ENCODE measurements at places on chromosomes 11 and 22. TPM values are rescaled to one million over a fixed set of nuclear protein-coding genes. Genes with fewer than 3 reads are reported as not detected.

DNA sequence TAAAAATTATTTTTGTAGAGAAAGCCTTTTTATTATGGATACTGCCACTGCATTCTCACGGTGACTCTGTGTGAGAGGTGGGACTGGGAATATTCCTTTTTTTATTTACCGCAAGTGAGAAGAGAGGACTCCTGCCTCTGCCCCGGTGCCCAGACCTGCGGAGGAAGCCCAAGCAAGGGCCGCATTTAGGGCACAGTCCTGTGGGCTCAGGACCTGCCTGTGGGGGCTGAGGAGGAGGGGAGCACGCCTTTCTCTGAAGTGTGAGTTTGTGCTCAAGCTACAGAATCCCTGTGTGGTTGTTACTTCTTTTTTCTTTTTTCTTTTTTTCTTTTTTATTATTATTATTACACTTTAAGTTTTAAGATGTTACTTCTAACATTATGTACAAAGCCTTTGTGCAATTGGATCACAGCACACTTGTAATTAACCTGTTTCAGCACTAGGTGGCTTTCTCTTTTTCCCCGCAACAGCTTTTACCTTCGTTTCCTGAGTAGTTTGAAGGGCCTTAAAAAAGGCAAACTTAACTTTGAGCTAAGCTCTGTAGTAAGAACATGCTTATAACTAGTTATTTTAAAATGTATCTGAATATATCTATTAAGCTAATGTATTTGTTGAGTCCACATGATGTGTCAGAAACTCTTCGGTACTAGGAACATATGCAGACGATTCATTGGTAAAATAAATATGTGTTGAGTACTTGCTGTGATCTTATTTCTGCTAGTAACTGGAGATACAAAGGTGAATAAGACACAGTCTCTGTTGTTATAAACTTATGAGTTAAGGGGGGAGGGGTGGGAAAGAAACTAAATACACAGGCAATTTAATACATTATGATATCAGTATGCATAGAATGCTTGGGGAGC lies 18.3 kb downstream of the AMOTL1 start:
- DNase-seq, result no peak

DNA sequence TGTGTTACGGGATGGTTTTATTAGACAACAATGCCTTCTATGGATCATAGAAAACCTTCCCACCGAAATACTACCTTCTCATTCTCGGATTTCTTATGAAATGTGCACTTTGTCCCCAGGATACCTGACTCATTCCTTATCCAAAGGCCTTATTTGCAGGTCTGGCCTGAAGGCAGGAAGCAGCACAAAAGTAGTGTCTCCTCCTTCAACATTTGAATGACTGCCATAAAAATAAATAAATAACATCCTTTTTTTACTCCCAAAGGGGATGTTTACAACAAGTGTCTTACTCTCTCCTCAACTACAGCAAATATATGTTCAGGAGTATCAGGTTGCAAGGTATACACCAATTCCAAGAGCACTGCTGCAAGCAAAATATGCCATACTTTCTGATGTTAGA lies 41.6 kb upstream of the PAK1 start:
- no peak for DNase-seq

GRCh38 chr22:27370987-27371386 lies 430.6 kb downstream of the MN1 start:
- no peak for DNase-seq

GRCh38 chr11:3127706-3128355 lies 37.3 kb downstream of the OSBPL5 start:
- DNase-seq, result no peak

- no peak for DNase-seq
Measured at GRCh38 chr11:112270551-112271180, 10.0 kb upstream of the PLET1 start.

GRCh38 chr22:43276321-43276720 lies 66.9 kb downstream of the SCUBE1 start:
- no peak for DNase-seq

DNA sequence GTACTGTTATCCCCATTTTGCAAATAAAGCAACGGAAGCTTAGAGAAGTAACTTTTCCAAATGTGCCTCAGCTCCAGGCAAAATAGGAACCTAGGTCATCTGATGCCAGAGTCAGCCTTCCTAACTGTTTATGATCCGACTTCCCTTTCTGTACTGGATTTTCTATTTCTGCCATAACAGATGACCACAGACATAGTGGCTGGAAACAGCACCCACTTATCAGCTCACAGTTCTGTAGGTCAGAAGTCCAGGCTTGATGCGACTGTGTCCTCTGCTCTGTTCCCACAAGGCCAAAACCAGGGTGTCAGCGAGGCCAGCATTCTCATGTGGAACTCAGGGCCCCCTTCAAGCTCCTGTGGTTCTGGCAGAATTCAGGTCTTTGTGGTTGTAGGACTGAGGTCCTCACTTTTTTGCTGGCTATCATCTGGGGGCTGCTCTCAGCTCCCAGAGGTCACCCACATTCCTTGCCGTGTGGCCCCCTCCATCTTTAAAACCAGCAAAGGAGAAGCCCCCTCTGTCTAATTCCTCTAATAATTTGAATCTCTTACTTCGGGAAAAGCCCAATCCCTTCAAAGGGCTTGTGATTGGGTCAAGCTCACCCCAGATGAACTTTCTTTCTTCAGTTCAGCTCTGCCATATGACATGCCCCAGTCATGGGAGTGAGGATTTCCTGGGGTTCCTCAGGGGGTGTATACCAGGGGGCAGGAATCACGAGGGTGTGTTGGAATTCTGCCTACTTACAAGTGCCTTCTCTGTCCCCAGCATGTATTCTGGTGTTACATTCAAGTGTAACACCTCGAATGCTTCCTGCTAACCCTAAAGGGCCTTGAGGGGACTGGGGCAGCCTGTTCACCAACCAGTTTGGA lies 15.3 kb downstream of the KCNJ5 start:
- no peak for DNase-seq

DNA sequence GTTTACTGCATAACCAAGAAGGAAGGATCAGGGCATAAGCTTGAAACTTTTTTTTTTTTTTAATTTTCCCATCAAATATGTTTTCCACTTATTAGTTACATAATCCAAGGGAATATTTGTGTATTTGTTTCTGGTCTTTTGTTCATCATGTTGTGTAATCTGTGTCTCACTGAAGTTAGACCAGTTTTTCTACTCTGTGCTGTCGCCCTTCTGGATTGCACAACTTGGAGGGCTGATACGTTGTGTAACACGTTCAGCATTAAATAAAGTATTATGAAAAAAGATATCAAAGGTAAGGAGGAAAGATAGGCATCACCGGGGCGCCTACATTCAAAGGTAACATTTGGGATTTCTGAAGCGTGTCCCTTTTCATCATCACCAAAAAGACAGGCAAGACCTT lies 3.3 kb upstream of the E2F8 start:
- DNase-seq, result no peak

DNA sequence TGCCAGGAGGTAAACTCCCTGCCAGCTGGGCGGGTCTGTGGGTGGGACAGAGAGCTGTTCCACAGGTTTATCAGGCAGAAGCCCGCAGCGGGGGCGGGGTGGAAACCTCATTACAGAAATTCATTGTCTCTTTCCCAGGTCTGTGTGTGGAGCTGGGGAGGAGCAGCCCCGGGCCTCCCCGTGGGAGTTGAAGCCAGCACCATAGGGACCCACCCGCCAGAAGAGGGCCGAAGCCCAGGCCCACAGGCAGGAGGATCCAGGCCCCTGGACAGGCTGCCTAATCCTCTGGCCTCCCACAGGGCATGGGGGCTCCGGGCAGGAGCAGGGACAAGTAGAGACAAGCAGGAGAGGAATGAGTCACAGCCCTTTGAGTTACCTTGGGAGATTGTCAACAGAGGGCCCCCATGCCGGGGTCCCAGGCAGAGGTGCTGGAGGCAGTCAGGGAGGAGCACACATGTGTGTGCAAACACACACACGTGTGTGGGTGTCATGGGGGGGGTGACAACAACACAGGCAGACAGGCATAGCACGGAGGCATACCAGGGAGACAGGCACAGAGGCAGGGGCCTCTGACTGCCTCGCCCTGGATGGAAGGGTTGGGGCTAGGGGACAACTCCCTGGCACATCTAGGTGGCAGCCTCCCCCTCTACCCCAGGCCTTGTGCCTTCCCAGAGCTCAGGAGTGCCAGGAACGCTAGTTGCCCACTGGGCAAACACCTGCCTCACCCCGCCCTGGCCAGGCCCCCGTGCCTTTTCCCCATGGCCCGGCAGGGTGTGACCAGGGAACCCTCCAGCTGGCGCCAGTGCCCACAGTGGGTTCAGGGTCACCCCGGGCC lies 1.4 kb downstream of the CDC42BPG start:
- no peak for DNase-seq

GRCh38 chr11:117218133-117218915 lies 13.5 kb downstream of the PCSK7 start:
- peak; percentile 51 for DNase-seq

GRCh38 chr11:61115498-61116224 lies 13.4 kb downstream of the CD5 start:
- no peak for DNase-seq

DNA sequence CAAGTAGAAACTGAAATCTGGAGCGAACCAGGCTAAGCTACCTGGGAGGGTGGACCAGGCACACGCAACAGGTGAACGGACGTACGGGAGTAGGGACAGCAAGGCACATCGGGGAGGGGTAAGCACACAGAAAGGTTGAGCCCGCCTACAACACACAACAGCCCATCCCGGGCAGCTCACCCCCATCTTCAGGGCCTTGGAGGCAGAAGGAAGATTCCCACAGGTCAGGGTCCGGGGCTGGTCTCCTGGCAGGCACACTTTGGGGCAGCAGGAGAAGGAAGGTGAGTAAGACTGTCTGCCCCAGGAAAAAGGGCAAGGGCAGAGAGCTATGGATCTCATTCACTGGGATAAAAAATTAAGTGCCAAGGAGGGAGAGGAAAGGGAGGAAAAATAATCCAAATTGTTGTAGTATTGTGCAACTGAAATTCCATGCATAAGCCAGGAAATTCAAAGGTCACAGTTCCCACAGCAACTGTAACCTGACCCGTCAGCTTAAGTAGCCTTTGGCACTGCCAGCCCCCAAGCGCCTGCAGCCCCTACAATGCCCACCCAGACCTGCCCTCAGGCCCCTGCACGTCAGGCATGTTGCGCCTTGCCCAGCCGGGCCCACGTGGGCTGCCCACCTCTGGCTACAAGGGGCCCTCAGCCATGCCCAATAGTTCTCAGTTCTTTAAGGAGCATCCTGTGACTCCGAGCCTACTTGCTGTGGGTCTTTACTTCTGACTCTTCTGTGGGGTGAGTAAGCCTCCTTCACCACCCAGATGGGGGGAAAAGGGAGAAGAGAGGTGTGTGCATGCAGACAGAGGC lies 51.8 kb downstream of the MICAL3 start:
- DNase-seq, result peak; percentile 77

- DNase-seq, result no peak
Measured at GRCh38 chr11:78753297-78753696, 178.6 kb upstream of the NARS2 start.

- peak; percentile 67 for DNase-seq
Measured at GRCh38 chr22:50526108-50526833, 873 bp upstream of the SCO2 start.

GRCh38 chr11:33461369-33462125 lies 204.4 kb downstream of the HIPK3 start:
- DNase-seq, result no peak

GRCh38 chr11:67278939-67279588 lies 10.0 kb upstream of the ANKRD13D start:
- no peak for DNase-seq

- DNase-seq, result no peak
Measured at GRCh38 chr11:42552786-42553185, 759.0 kb upstream of the API5 start.

- no peak for DNase-seq
Measured at GRCh38 chr22:37986371-37986770, 2.0 kb upstream of the SOX10 start.

GRCh38 chr11:129643031-129643721 lies 172.5 kb upstream of the TMEM45B start:
- DNase-seq, result peak; percentile 79

DNA sequence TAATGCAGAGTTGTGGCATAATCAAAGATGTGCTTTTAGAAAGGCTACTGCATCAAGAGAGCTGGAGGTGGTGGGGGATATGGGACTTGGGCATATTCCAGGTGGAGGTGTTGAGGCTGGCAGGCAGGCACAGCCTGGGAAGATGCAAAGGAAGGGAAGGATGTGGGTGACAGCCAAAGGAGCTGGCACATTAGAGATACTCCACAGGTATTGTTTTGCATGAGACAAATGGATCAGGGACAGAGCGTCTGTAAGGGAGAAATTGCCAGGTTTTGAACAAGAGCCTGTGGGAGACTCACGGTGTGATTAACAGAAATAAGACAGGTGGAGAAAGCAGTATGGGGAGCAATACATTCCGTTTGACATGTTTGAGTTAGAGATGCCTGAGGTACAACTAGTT lies 263.7 kb downstream of the NELL1 start:
- no peak for DNase-seq

DNA sequence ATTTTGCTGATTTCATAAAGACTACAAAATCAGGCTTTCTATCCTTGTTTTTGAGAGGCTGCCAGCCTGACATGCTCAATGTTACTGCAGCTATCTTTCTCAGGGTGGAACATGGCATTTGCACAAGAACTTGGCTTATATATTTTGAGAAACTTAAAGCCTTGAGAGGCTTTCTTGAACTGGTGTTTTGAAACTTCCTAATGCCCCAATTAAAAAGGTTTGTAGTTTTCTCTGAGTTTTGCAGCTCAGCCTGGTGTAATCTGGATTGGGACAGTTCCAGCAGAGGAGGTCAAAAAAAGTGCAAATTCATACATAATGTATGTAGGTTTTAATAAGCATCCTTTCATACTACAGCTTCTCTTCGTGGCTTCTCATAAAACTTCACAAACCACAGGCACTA lies 223.4 kb downstream of the FAM76B start:
- DNase-seq, result no peak

- no peak for DNase-seq
Measured at GRCh38 chr11:78698612-78699011, 123.9 kb upstream of the NARS2 start.

DNA sequence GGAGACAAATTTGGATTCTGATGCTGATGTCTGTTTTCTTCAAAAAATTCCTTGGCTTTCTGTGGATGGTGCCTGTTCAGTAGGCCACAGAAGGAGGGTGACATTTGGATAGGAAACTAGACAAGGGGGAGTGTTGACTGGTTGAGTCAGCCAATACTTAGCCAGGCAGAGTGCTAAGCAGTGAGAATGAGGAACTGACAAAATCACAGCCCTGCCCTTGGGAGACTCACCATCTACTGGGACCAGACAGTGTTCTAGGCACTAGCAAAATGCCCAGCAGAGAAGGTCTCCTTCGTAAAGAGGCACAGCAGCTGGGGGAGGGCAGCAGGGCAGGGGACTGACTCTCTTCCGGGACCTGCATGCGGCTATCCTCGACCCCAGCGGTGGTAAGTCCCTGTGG lies 190.2 kb downstream of the DSCAML1 start:
- no peak for DNase-seq

The PATZ1 gene
- total RNA-seq, result 14.7 TPM

The PHF21A gene
- 10.7 TPM for total RNA-seq

The KCNJ11 gene
- total RNA-seq, result 0.11 TPM

The CDHR5 gene
- total RNA-seq, result not detected

The SLC22A12 gene
- total RNA-seq, result not detected

The C22orf31 gene
- total RNA-seq, result not detected

The ZNRF3 gene
- 6.3 TPM for total RNA-seq

The CASP5 gene
- not detected for total RNA-seq

The HTR3A gene
- not detected for total RNA-seq

The MYEOV gene
- total RNA-seq, result 11.8 TPM

The SLC16A8 gene
- total RNA-seq, result not detected

The SNX32 gene
- 0.69 TPM for total RNA-seq

Measured in LHCN-M2 (cell line).